ENCODE measurements at places on chromosomes 2 and 18. TPM values are rescaled to one million over a fixed set of nuclear protein-coding genes. Genes with fewer than 3 reads are reported as not detected.

Gene FANCL
- total RNA-seq, result 9.8 TPM

Gene WNT10A
- not detected for total RNA-seq

Gene FEV
- not detected for total RNA-seq

Gene SH3YL1
- total RNA-seq, result 39.3 TPM

Gene CAPN14
- under 0.01 TPM for total RNA-seq

Data from smooth muscle cell of bladder (primary cell).